CD4-positive, alpha-beta T cell treated with Interleukin-4 for 1 hour (primary cell): ENCODE measurements at places on chromosomes 16 and 17.

DNA sequence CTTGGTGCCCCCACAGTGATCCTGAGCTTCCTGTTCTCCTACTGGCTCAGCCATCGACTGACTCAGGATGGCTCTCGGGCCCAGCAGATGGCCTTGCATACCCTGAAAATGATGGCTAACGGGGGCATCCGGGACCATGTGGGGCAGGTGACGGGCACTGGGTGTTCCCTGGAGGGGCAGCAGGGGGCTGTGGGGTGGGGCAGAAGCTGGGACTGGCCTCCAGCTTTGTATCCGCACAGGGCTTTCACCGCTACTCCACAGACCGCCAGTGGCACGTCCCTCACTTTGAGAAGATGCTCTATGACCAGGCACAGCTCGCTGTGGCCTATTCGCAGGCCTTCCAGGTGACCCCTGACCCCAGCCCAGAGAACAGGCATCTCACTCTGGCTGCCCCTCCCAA lies 3.0 kb downstream of the SPATA20 start:
- DNase-seq, result no peak

- no peak for DNase-seq
Observed at GRCh38 chr17:2025622-2026309, 632 bp upstream of the RTN4RL1 start.

GRCh38 chr17:78168242-78168902 lies at the start of gene SYNGR2:
SYNGR2 (plus strand) TSS chr17:78168581; CDS start chr17:78168617, 36 bp downstream.
- DNase-seq, result peak; percentile 87

DNA sequence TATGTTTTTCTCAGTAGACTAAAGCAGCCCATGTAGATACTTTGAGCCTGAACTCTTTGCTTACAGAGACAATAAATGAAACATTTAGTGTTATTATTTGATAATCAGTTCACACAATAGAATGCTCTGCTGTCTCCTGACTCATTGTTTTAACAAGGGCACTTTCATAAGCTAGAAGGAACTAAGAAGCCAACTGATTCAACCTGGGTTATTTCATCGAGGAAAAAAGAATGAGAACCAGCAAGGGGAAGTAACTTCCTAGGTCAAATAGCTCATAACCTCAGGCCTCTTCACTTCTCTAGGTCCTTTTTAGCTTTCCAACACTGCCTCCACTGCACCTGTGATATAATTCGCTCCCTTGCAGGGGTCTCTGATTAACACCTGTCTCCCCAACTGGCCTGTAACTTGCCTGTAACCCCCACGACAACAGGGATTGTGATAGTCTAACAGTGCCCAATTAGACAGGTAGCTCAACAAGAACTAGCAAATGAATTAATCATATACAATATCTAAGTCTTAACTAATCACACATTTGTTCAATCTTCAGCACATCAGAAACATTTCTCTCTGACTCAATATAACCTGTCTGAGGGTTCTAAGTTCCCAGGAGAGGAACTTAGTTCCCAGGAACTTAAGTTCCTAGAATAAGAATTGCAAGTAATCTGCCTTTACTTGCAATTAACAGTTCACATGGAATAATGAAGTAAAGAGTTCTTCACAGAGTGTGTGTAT lies 34.8 kb downstream of the RFFL start:
- no peak for DNase-seq
